Thoracic aorta (tissue), 2 donors: ENCODE measurements at places on chromosomes 2 and 18.

DNA sequence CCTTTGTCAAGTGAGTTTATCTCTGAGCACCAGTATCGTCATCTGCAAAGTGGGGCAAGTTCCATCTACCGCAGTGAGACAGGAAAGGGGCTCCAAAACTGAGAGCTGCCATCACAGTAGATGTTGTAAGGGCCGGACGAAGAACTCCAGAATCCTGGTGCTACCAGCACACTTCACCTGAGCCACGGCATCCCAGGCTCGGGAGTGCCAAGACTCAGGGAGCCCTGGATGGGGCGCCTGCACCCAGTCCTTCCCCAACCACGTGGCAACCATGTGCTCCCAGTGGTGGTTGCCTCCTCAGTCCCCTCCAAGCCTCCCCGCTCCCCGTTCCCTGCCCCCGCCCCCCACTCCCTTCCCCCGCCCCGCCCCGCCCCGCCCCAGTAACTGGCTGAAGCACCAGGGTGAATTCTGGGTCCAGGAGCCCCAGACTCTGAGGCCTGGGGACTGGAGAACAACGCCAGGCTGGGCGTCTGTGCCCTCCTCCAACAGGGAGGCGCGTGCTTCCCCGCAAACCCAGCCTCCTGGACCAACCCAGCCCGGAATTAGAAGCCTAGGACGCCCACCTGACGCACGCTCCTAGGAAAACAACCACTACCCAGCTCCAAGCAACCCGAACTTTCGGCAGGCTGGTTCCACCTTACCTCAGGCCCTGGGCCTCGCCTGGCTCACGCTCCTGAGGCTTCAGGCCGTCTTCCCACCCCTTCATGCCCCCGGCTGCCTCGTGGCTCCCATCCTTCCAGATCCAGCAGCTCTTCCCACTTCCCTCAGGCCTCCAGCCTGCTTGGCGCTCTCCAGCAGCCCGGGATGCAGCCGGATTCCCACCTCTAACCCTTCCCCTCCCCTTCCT, 67.6 kb downstream of the LAMA3 start:
- DNase-seq, result no peak

DNA sequence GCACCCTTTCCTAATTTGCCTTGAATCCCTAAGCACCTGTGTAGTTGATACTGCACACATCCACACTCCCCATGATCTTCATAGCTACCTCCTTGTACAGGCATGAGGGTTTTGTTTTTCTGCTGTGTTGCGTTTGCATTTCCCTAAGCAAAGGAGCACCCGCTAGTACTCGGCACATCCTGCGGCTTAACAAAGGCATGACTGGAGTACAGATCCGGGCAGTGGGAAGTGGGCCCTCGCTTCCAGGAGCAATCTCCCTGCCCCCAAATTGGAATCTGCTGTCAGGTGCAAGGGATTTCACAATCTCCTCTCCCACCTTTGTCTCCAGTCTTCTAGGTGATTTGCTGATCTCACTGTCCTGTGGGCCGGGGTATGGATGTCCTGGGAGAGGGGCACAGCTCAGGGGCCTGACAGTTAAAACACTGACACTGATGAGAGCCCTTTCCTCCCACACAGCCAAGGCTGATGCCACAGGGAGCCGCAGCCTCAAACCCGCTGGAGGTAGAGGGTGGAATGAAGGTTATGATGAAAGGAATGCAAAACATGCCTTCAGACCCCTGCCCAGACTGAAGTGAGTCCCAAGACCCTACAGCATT, 98.7 kb upstream of the THOC1 start:
- no peak for DNase-seq

DNA sequence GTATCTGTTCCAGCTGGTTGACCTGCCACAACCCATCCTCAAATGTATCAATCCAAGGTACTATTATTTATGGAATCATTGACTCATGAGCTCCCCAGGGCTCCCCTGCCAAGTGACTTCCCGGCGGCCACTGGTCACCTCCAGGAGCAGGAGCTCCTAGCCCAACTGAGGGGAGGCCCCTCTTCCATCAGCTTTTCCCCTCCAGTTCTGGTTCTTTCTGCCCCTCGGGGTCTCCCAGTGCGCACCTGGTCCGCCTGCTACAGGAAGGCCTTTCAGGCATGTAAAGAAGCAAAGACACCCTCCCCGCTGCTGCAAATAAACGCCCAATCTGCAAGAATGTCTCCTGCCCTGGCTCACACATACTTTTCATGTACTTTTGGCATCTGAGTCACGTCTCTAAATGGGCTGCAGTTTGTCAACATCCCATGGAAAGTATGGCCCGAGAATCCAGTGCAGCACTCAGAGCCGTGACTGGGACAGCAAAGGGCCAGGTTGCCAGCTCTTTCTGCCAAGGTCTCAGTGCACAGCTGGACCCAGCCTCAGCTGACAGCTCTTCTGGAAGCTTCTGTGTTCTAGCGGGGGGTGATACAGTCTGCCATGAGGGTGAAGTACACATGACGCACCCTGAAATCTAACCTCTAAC, 41.4 kb downstream of the KLHL29 start:
- DNase-seq, result peak; percentile 54

DNA sequence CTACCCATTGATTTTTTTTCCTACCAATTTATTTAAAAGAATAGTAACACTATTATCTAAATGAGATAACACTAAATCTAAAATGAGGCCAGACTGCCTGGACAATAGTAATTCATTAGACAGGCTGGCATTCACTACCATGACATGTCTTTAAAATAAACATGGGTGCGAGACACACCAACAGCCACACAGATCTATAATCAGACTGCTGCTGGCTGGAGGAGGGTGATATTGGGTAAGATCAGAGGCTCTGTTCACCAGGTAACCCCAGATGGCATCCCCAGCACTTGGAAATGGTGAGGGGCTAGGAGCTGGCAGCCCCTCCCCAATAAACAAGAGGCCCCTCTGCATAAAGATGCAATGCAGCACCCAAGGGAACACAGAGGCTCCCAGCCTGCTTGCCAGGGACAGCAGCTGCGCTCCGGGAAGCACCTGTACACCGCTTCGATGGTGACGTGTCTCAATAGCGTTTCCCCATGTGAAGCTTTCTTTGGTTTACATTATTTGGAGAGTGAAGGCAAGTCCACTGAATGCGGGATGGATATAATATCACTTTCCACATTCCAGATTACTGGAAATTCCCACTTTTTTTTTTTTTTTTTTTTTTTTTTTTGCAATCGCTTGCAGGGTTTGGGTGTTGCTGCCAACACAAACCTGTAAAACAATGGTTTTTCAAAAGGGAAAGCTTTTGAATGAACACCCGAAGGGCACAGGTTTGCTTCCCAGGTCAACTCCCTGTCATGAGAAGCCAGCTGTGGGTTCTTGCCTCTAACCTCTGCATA, 159.0 kb downstream of the ZNF516 start:
- DNase-seq, result no peak

- DNase-seq, result no peak
These were observed 32.3 kb downstream of the TGFBRAP1 start for GRCh38 chr2:105297216-105297615.
